ENCODE measurements at places on chromosomes 2 and 18.

- no peak for DNase-seq
Measured at GRCh38 chr2:71727562-71727961, 274.2 kb downstream of the DYSF start.

- no peak for DNase-seq
Measured at GRCh38 chr2:113700186-113700841, 56.1 kb downstream of the SLC35F5 start.

- DNase-seq: no peak
Measured at GRCh38 chr2:86396291-86396785, 44.8 kb upstream of the KDM3A start.

GRCh38 chr18:9876867-9877654, 8.7 kb upstream of the TXNDC2 start:
- DNase-seq: no peak

DNA sequence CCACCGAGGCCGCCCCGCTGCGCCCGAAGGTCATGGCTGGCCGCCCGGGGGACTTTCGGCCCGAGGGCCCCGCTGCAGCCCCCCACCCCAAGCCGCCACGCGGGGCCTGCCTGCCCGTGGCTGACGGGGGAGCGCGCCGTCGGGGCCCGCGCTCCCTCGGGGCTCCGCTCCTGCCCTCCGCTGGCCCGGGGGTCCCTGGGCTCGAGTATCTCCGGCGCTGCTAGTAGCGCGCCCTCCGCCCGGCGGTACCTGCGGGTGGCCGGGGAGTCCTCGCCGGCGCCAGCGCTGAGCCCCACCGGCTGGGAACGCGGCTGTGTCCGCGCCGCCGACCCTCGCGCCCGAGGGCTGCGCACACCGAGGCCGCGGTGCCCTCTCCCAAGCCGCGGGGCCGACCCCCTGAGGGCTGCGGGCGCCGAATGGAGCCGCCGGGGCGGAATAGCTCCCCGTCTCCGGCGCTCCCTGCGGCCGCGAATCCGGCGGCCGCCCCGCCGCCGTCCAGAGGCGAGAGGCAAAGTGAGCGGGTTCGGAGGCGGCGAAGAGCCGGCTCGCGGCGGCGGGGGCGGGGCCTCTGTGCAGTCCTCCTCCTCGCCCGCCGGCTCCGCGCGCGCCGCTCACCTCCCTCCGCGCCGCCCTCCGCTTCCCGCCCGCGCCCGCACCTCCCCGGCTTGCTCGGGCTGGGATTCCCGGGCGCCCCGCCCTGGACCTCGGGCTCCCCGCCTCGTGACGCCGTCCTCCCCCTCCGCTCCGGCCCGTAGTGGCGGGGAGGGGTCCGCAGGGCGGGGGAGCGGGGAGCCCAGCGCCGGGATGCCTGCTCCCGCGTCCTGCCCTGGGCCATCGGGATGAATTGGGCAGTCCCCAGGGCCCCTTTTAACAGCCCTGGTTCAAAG, at the start of gene KCNG3:
Gene KCNG3, minus strand, starts transcription at position 515 of the 887 bp plus-strand sequence. Its CDS starts 481 bp downstream, at position 34.
- DNase-seq: no peak

DNA sequence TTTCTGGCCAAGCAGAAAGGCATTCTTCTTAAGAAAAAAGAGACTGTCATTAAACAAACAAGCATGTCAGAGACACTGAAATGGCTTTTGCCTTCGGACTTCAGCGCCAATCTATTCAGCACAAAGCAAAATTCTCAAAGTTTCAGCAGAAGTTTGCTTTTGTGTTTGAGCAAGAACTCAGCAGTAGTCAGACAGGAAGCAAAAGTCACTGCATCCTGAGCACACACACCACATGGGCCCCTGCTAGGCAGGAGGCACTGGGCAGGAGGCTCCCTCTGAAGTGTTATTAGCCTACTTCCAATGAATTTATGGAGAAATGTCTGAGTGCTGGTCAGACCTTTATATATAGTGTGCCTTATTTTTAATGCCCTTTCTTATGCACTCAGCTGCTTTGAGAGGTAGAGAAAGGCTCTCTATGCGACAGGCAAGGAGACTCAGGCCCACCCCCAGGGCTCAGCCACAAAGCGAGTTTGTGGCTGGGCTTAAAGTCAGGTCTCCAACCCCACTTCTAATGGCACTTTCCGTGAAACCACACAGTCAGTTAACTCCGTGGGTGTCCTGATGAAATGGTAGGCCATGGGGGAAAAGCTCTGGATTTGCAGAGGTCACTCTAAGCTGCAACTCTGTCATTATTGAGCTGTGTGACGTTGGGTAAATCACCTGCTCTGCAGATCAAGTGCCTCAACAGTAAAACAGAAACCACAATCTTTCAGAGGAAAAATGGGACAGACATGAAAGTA, 161.0 kb upstream of the TMEM200C start:
- no peak for DNase-seq

DNA sequence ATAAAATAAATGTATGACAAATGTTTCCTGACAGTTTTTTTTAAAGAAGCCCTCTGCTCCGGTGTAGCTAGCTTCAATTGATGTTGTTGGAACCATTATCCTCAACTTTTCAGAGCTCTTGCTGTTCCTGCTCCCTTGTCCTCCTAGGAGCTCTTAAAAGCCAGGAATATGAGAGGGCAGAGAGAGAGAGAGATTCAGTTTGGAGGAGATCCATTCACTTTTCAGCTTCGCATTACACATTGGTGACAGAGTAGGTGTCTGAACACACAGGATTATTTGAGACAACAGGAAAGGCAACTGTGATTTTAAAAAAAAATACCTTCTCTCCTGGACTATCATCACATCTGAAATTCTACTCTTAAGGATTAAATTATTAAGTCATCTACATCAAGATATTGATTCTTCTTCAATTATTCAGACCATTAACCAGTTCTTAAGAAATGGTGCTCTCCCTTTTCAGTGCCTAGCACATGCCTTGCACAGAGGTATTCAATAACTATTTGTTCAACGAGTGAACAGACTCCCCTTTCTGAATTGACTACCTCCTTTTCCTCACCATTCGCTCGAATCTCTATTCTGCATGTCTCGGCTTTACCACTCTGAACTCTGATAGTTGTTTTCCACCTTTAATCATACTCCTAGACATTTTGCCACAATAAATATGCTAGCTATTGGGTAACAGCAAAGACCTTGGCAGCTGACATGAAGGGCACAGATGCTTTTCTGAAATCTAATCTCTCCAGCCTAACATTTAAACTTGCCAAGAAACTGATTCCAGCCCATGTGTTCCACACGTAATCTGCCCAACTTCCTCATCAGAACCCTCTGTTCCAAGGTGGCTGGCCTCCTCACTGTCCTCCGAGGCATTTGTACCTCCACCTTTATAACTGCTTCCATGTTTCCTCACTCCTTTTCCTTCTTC, 28.6 kb upstream of the SLC35F5 start:
- no peak for DNase-seq

GRCh38 chr2:169360984-169361705, 1.2 kb downstream of the LRP2 start:
- DNase-seq: no peak

GRCh38 chr2:28633746-28634145, 117.9 kb upstream of the PPP1CB start:
- no peak for DNase-seq

DNA sequence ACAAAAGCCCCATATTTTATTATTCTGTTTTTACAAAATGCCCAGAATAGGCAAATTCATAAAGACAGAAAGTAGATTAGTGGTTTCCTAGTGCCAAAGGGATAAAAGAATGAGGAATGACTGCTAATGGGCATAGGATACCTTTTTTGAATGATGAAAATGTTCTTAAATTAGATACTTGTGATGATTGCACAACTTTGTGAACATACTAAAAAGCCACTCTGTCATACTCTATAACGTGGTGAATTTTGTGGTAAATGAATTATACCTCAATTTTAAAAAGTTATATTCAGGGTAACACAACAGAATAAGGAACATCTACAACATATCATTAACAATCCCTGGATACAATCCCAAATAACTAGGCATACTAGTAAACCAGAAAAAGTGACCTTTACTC, 9.1 kb upstream of the FBLN7 start:
- no peak for DNase-seq

DNA sequence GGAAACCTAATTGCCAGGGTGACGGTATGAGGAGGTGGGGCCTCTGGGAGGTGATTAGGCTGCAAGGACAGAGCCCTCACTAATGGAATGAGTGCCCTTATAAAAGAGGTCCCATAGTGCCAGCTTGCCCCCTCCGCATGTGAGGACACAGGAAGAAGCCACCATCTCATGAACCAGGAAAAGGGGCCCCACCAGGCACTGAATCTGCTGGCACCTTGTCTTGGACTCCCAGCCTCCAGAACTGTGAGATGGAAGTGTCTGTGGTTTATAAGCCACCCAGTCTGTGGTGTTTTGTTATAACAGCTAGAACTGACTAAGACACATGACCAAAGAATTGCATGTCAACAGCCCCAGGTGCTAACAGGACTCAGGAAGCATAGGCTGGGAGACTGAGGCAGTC, 214.3 kb downstream of the MGAT5 start:
- no peak for DNase-seq

- DNase-seq: no peak
Measured at GRCh38 chr2:118577202-118577601, 270.2 kb downstream of the EN1 start.

GRCh38 chr2:134372141-134372540, 118.3 kb downstream of the MGAT5 start:
- DNase-seq: no peak

GRCh38 chr18:35736696-35737095, 155.2 kb downstream of the GALNT1 start:
- no peak for DNase-seq

DNA sequence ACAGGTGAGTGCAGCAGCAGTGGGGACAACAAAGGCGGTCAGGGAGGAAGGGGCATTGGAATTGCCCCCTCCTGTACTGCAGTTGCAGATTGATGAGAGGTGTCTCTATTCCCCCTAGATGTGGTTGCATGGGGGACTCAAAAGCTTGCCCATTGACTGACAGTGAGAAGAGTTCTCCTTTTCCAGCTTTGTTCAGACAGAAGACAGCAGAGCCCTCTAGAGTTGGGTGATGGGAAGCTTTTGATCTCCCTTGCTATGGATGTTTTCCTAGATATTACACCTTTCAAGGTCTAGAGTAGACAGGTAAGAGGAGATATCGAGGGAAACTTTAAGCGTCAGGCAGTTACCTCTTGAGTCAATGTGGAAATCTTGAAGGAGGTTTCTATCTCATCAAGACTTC, 2.9 kb downstream of the PROKR1 start:
- no peak for DNase-seq

DNA sequence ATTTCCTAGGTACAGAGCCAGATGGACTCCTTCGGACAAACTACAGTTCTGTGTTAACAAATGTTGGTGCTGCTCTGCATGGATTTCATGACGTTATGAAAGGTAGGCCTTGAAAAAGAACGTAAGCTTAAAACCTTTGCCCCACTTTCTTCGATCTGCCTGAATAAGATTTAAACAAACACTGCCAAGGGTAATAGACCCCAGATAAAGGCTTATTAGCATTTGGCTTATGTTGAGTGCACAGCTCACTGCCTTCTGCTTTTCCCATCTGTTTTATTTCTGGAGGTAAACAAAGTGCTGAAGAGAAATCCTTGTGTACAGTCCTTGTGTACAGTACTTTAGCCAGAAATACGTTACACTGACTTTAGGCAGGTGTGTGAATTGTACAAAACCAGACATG, 50.0 kb upstream of the STON1 start:
- no peak for DNase-seq

- DNase-seq: no peak
Measured at GRCh38 chr2:156590085-156590739, 154.0 kb downstream of the GPD2 start.

DNA sequence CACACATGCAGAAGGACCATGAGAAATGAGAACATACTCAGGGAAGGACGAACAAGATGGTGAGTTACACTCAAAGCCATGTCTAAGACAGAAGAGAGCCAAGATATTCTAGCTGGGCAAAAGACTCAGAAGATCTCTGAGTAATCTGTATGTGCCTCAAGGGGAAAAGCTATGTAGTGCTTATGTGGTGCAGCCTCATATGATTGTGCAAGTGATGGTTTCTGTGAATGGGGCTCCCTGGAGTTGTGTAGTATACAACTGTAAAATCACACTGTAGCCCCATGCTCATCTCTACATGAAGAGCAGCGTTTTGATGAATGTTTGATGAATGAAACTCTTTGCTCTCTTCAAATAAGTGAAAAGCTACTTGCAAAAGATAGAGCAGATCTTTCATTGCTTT, 57.5 kb downstream of the OSR1 start:
- DNase-seq: no peak

DNA sequence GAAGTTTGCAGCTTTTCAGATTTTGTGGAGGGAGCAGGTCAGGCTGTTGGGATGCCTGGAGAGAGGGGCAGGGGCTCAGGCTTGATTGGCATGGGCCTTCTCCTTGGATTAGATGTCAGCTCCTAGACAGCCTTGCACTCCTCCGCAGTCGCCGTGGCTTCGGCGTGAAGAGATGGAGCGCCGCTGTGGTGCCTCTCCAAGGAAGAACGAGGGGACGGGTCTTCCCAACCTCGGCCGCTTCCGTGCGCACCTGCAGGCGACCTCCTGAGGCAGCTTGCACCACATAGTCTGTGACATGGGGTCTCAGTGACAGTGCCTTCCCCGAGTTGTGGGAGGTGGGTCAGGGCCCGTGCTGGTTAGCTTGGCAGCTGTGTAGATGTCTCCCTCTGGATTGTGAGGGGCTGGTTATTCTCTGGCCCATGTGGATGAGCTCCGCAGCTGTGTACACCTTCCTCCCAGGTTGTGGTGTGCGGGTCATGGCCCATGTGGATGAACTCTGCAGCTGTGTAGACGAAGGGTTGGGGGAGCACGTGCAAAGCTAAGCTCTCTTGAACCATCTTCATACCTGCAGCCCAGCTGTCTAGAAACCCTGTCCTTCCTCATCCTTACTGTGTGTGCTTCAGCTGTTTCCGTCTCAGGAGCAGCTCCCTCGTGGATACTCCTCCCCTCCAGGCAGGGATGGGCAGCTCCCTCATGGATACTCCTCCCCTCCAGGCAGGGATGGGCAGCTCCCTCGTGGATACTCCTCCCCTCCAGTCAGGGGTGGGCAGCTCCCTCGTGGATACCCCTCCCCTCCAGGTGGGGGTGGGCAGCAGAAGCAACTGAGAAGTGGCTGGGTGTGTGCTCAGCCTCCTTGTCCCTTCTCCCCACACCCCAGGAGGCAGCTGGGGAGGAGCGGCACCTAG, 170.3 kb downstream of the LDLRAD4 start:
- no peak for DNase-seq

DNA sequence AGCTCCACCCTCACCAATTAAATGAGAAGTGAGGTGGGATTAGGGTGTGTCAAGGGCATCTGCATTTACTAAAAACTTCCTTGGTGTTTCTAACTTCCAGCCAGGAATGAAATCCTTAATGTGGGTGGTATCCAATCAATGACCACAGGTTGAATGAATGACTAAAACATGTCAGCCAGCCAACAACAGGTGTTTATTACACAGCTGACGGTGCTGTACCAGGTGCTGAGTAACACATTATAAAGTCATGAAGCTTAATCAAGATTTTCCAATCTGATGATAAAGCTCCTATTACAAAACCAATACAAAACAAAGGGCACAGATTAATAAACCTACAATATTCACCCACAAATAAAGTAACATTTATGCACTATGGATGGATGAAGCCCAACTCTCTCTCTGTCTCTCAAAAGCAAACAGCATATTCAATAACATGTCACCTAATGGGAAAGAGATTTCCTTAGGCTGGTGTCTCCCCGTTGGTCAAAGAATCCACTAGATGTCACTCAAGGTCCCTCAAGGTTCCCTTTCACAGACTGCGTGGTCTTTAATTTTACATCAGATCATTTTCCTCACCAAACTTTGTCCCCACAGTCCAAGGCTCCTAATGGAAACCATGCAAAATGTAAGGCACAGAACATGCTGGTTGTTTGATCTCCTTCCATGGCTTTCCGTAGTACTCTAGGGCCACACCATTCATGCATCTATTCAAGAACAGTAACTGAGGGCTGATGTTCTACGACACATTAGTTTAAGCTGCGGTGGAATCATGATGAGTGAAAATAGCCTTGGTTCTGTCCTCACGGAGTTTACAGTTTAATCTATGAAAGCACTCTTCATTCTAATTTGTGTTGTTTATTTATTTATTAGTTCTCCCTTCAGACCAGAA, 6.4 kb upstream of the PTPN4 start:
- no peak for DNase-seq
